ENCODE measurements at places on chromosomes 4 and X.
A peak's percentile ranks its signal among the peaks of the same experiment; 100 is the strongest.

DNA sequence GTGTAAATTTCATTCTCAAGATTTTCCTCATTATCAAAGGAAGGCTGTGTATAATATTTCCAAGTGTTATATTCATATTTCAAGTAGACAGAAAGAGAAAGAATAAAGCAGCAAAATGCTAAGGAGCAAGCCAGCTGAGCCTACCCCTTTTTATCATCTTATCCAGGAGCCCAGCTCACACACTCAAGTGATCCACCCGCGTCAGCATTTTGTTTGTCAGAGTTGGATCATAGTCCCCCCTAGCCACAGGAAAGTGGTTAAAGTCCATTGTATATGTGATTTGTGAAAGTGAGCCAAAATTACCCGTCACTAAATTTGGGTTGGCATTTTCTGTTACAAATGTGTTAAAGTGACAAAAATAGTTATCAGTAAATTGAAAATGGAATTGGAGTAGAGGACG lies 289.3 kb upstream of the CTSO start:
- DNase-seq: no peak

GRCh38 chr4:57665806-57666205 lies 555.6 kb upstream of the IGFBP7 start:
- DNase-seq: no peak

DNA sequence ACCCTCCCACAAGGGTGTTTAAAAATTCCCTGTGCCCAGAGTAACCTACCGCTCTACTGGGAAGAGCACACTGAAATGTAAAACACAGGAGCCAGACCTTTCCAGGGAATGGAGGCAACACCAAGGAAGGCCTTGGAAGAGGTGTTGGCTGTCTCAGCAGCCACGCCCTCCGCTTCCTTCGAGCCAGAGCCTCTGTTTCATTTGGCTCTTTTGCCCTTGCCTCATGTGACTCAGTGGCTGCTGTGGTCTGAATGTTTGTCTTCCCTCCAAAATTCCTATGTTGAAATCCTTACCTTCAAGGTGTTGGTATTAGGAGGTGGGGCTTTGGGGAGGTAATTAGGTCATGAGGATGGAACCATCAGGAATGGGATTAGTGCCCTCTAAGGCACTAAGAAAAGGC lies 11.3 kb downstream of the SCD5 start:
- DNase-seq: no peak

DNA sequence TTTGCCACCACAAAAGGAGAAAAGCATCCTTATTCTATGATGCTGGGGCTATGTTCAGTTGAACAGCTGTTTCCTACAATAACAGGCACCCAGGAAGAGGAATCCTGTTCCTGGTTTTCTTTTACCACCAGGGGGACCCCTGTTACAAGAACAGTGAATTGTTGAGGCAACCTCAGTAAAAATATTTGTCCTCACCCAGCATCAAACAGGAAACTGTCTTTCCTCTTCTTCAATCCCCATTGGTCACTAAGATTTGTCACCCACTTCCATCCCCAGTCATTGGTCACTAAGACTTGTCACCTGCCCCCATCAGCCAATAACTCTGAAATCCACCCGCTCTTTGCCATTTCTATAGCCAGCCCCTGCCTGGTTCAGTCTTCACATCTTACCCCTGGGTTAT lies 143.5 kb upstream of the GALNT7 start:
- no peak for DNase-seq

DNA sequence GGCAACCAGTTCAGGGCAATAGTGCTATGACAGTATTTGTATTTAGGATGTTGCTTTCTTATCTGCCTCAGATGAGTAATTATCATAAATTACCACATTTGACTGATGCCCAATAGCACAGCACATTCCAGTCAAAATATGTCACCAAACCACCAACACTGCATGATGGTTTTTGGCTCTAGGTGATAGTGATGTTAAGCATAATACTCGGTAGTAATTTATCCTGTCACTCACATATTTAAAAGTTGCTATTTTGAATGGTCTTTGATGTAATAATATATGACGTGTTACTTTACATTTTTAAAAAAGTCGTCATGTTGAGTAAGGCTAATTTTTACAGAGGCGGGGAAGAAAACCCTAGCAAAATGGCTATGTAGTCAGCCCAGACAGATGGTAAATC lies 42.5 kb downstream of the UNC5C start:
- DNase-seq: no peak

DNA sequence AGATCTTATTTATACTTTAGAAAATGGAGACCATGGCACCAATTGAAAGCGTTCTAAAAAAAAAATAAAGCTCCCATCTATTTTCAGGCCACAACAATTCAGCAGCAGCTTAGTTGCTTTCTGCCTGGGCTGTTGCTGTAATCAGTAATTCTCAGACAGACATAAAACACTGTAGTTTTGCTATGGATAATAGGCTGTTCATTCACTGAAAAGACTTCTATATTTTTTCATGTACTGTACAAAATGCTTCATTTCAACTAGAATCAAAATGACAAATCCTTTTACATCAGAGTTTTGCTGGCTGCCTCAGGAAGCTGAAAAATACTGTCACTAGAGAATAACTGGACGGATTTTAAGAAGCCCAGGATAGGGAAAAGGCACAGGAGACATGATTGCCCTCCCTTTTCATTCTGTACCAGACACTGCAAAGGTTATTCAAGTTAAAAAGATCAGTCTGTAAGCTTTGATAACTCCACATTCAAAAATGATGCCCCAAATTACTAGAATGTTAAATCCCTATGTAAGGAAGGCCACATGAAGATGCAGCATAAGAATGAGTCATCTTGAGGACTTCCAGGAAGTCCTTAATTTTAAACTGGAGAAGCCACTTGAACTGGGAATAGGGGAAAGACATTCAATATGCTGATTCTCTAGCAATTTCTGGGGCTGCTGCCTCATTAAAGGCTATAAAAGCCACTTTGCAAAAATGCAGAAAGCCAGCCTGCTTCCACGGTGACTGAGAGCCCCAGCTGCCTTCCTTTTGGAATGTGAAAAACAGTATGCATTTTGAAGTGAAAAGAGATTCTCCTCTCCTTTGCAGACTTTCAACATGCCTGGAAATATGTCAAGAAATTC lies 403.2 kb upstream of the RASGEF1B start:
- no peak for DNase-seq

DNA sequence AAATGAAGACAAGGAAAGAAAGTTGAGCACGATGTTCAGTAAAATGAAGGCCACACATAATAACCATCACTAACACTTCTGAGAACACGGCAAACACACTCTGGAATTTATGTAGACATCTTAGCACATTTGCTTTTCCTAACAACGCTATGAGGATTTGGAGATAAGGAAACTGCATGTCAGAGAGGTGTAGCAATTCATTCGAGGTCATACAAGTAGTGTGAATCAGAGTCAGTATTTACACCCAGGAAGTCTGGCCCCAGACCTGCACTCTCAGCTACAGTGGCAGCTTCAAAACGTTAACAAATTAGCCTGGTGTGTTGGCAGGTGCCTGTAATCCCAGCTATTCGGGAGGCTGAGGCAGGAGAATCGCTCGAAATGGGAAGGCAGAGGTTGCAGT lies 253.4 kb downstream of the PDGFC start:
- no peak for DNase-seq

GRCh38 chr4:155566354-155566753 lies 100.3 kb upstream of the GUCY1A1 start:
- DNase-seq: no peak

DNA sequence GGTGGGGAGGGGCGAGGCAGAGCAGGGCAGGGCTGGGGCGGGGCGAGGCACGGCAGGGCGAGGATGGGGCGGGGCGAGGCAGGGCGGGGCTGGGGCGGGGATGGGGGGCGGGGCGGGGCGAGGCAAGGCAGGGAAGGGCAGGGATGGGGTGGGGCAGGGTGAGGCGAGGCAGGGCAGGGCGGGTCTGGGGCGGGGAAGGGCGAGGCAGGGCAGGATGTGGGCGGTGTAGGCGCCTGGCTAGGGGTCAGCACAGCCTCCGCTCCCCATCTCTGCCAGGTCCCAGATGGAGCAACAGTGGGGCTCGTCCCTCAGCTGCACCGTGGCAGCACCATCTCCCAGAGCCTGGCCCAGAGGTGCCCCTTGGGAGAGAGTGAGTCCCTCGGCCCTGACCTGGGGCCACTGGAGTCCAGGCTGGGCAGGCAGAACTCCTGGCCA lies 4.2 kb upstream of the SRPK3 start:
- peak; percentile 11 for DNase-seq

GRCh38 chr4:128596853-128597252 lies 212.6 kb upstream of the JADE1 start:
- DNase-seq: no peak

Measured in gastrocnemius medialis (tissue), 4 donors.